ENCODE measurements at places on chromosomes 12 and 14.

- DNase-seq: no peak
These were observed 14.9 kb downstream of the TUBA1C start for GRCh38 chr12:49279706-49280159.

DNA sequence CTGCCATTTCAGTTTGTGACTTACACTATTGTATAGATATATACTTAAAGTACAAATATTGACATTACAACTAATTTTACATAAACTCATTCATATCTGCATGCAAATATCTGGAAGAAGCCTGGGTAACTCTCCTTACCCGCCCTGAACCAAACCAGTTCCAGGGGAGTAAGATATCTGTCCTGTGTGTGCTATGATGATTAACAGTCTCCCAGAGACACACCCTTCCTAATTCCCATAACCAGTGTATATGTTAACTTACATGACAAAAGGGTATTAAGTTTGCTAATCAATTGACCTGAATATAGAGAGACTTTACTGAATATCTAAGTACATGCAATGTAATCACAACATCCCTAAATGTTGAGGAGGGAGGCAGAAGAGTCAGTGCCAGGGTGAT lies 23.0 kb downstream of the PRB3 start:
- no peak for DNase-seq

DNA sequence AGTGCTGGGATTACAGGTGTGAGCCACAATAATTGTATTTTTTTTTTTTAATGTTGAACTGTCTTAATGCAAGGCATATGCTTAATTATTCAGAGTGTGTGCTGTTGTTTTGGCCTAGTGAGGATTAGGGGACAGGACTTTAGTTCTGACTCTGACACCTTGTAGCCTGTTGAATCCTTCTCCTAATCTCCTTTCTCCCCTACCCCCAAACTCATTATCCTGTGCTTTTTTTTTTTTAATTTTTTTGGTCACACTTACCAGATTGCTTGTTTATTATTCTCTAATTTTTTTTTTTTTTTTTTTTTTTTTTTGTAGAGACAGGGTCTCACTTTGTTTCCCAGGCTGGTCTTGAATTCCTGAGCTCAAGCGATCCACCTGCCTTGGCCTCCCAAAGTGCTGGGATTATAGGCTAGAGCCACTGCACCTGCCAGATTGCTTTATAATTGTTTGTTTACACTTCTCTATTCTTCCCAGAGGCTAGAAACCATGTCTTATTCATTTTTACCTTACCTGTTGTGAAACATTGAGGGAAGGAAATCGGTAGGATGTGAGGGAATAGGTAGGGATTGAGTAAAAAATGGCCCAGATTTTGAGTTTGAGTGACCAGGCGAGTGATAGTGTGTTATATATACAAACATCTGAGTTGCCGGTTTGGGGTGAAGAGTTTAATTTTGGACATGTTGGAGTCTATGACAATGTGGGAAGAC lies 32.2 kb downstream of the DIP2B start:
- DNase-seq: no peak

DNA sequence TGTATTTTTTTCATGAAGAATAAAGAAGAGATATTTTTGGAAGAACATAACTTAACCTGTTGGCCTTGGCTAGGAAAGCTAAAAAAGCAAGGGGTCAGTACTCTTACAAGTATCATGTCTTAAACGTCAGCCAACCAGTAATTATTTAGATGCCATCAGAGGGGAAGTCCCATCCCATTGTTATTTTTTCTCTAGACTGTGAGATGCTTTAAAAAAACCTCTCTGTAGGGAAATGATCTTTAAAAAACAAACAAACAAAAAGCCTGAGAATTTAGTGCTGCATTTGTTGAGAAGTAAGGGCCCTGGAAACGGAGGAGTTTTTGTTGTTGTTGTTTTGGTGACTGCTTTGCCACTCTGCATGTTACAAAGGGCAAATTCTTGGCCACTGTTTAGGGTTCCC lies 474.0 kb downstream of the ZFP36L1 start:
- DNase-seq: no peak

DNA sequence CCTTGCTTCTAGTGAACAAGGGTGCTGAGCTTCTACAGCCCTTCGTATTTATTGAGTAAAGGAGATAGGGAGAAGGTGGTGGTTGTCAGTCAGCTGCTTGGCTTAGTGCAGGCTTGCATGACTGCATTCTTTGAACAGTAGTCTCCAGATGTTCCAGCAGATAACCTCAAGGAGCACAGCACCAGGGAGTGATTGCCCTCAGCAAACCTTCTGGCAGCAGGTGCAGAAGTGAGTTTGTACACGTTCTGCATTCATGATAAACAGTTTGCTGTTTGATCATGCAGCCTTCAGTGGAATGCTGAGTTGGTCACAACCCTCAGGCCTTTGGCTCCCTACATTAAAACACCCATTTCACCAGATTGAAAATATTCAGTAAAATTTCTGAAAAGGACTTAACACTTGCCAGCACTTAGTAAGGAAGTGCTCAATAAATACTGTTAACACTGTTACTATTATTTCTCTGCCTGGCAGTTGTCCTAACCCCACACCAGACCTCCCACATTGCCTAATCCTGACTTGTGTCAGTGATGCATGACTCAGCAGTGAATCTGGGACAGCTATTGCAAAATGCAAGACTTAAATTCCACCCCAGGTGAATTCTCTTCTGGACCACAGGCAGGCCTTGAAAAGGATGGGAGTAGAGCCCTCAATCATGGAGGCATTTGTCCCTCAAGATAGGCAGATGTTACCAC lies 18.9 kb upstream of the CARMIL3 start:
- DNase-seq: no peak

GRCh38 chr12:91722072-91722471 lies 423.6 kb downstream of the BTG1 start:
- DNase-seq: peak; percentile 2

DNA sequence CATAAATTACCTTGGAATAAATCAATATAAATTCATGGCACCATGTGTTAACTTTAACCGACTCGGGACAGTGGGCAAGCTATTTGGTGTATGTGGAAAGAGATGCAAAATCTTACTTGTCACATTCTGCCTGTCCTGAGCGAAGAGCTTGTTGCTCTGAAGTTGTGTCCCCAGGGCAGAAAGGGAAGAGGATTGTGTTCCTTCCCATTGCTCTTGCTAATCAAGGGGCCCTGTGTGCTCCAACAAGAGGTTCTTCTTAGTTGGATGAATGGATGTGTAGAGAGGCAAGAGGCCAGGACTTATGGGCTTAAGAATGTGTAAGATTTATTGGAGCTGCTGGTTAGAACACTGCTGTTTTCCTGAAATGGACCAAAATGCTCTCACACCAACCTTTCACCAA lies 36.5 kb upstream of the FRS2 start:
- no peak for DNase-seq

DNA sequence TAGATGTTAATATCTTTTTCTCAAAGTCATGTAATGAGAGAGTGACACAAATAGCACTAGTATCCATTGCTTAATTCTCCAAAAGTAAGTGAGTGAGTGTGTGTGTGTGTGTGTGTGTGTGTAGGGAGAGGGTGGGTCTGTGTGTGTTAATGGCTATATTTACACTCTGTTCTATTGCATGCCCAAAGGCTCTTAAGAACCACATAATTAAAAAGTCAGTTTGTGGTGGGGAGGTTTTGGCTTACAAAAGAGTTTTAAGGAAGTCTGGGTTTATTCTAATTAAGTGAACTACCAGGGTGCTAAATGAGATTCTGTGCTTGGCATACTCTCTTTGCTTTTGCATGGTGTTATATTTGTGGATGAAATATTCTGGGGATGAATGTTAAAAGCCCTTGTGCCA lies 1897.6 kb upstream of the FLRT2 start:
- DNase-seq: no peak

DNA sequence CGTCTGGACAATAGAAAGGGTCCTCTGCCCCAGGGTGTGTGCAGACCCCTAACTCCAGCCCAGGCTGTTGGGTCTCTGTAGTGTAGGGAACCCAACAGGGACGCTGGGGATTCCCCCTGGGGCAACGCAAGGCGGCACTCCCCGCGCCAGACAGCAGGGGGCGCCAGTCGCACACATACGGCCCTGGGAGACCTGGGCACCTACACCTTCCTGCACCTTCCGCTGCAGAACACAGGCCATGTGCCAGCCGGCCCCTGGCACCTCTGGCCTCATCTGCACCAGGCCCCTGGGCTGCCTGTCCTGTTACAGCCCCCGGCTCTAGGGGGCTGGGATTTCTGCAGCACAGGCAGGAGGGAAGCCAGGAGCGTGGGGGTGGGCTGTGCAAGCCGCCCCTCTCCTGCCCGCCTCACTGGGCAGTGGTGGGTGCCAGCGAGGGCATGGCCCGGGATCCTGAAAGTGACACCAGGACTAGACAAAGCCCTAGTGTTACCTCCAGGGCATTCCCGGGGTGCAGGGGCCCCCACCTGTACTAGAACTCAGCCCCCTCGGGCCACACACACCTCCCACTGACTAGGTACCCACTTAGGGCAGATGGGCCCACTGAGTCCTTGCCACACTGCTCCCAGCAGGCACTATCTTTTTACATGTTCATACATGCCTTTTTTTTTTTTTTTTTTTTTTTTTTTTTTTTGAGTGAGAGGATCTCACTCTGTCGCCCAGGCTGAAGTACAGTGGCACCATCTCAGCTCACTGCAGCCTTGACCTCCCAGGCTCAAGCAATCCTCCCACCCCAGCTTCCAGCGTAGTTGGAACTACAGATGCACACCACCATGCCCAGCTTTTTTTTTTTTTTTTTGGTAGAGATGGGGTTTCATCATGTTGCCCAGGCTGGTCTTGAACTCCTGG lies 37.5 kb downstream of the CCNK start:
- DNase-seq: peak; percentile 74

DNA sequence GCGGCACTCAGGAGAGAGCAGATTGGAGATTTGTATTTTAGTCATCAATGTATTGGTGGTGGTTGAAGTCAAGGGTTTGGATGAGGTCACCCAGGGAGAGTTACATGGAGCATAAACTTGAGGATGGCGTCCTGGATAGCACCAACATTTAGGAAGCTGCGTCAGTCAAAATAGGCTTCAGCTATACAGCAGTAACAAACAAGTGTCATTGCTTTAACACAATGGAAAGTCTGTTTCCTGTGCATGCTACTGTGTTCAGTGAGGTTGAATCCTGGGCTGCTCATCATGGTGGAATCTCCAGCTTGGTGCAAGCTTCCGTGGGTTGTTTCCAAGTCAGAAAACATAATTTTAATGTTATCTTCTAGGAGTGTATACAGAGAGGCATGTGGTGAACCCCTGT lies 180.4 kb downstream of the CFAP54 start:
- DNase-seq: no peak

- DNase-seq: peak; percentile 26
These were observed 1392.4 kb upstream of the TMEM132C start for GRCh38 chr12:126874427-126875026.

GRCh38 chr12:88782351-88782750 lies 202.1 kb upstream of the KITLG start:
- DNase-seq: no peak

DNA sequence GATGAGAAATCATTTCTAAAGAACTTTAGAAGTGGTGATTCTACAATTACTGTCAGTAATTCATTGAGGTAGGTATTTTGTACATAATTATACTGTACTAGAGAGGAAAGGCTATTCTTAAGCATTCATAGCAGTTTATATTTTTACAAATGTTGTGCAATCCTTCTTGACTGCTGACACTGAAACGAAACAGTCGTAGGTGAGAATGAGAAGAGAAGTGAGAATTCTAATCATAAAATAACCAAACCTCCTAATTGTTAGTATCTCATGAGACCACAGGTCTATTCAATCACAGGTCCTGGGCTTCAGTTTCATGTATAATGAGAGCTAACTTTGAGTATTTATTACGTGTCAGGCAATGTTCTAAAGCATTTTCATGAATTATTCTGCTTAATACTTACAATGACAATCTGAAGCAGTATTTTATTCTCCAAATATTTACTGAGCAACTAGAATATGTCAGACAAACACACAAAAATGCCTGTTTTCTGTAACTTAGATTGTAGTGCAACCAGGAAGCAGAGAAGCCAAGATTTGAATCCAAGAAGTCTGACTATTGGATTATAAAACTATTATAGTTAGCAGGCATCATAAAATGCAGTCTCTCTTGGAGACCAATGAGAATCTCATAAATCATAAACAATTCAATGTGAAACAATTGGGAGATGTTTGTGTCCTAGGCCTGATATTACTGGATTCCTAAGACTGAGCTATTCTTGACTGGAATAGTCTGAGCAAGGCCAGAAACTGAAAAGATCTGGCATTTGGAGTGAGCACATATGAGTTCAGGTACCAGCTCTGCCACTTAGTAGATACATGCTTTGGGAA lies 24.3 kb downstream of the RERG start:
- DNase-seq: no peak

DNA sequence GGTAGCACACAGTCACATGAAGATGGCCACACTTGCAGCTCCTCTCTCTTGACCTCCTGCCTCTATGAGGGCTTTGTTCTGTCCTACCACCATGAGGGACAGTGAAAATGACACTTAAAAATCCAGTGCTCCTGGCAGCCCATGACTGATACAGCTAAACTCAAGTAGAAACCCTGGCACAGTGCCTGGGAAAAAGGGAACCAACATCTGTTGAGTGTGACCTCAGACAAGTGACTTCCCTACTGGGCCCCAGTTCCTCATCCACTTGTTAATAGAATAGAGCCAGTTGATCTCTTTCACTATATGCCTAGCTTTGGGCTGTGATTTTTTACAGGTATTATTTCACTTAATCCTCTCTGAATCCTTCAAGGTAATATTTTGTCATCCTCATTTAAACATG lies 4.8 kb downstream of the GUCY2C start:
- DNase-seq: peak; percentile 4

DNA sequence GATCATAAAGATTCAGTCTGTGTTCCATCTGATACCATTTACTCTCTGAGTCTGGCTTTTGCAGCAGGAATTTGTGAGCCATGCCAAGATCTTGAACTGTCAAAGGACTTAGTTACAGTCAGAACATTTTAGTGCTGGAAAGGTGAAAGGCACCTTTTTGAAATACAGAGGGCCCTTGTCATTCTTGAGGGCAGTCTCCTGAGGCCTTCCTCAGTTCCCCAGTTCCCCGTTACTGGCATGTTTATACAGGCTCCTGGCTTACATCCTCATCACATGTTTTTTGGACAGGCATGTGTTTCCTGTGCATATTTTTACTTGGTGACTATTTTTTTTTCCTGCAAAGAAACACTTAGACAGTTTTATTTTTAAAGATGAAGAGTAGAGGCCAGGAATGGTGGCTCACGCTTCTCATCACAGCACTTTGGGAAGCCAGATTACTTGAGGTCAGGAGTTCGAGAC lies 21.0 kb downstream of the CFAP54 start:
- no peak for DNase-seq

DNA sequence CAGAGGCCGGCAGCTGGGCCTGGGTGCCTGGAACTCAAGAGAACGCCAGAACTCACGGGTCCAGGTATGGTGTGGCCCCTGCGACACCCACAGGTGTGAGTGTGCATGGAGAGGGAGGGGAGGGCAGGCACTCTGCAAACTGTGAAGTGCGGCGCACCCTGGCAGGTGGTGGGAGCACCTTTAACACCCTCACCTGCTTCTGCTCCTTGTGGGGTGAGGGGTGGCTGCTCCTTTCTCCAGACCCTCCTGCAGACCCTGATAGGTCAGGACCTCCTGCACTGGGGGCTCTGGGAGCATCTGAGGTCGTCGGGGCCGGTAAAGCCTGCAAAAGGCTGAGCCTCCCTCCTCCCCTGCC lies 324.7 kb upstream of the SFSWAP start:
- DNase-seq: no peak

Data from stimulated activated naive B cell treated with anti-CD40 and anti-IgM and Interleukin-4, amounts not matched to agents 10 μg/mL and 1 μg/mL and 100 μg/mL, for 72 hours (primary cell).